K562 (cell line): ENCODE measurements at places on chromosomes 11 and 22. TPM values are rescaled to one million over a fixed set of nuclear protein-coding genes. Genes with fewer than 3 reads are reported as not detected.

- H3K4me3 ChIP-seq, result no peak overlapping the region
- no peaks in the 10 kb centered on the region for H3K4me1 ChIP-seq
- no peak overlapping the region for H3K27ac ChIP-seq
- no peaks in the 10 kb centered on the region for H3K27me3 ChIP-seq
Observed at GRCh38 chr11:28026634-28027290, 81.2 kb downstream of the KIF18A start.

DNA sequence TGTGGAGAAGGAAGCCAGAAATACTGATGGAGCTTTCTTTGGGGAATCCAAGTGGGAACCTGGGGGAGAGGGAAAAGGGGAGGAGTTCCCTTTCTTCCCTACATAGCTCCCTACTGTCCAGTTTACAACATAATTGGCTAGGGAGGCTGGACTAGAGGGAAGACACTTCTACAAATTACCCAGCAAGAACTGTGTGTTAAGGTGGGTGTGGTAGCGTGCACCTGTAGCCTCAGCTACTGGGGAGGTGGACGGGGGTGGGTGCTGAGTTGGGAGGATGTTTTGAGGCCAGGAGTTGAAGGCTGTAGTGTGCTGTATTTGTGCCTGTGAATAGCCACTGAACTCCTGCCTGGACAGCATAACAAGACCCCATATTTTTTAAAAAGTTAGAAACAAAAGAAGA is 74.0 kb downstream of the NAV2 start:
- no peak overlapping the region for H3K4me3 ChIP-seq
- no peak for DNase-seq
- H3K4me1 ChIP-seq, result no peaks in the 10 kb centered on the region

GRCh38 chr11:17179970-17180369 is 27.8 kb downstream of the PIK3C2A start:
- no peaks in the 10 kb centered on the region; the same call in 1 of the 3 replicates for H3K36me3 ChIP-seq
- DNase-seq, result no peak
- H3K4me1 ChIP-seq, result no peaks in the 10 kb centered on the region; the same call in 1 of the 2 replicates
- no peaks in the 10 kb centered on the region for H3K27me3 ChIP-seq
- no peak overlapping the region for H3K27ac ChIP-seq
- no peak overlapping the region for H3K4me3 ChIP-seq

GRCh38 chr11:120517390-120517761 is 5.8 kb downstream of the GRIK4 start:
- no peak overlapping the region for H3K4me3 ChIP-seq
- H3K27me3 ChIP-seq, result peaks cover 44% of the 10 kb centered on the region; the same call in 2 of the 3 replicates
- no peak for DNase-seq

- no peak overlapping the region for H3K4me3 ChIP-seq
- no peak for DNase-seq
- no peak overlapping the region for H3K27ac ChIP-seq
- peaks cover 12% of the 10 kb centered on the region; the same call in 2 of the 3 replicates for H3K36me3 ChIP-seq
- H3K27me3 ChIP-seq, result no peaks in the 10 kb centered on the region
Observed at GRCh38 chr11:87063982-87064381, 26.2 kb downstream of the TMEM135 start.

- no peak overlapping the region for H3K27ac ChIP-seq
- H3K36me3 ChIP-seq, result no peaks in the 10 kb centered on the region
- H3K27me3 ChIP-seq, result no peaks in the 10 kb centered on the region
Observed at GRCh38 chr11:83816572-83817187, 530.5 kb upstream of the CCDC90B start.

DNA sequence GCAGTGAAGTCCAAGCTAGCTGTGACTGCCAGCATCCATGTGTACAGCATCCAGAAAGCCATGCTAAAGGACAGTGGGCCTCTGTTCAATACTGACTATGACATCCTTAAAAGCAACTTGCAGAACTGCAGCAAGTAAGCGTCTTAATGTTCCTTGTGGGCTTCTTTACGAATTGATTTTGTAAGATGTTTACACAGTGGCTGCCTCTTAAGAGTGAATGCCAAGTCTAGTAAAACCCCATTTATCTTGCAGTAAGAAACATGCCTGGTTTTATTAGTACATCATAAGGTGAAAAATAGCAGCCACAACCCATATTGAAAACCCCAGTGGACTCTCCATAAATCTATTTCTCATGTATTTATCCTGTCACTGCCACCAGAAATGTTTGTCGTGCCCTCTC is 20.5 kb downstream of the POLD3 start:
- DNase-seq, result no peak
- no peak overlapping the region for H3K27ac ChIP-seq
- no peak overlapping the region for H3K4me3 ChIP-seq
- peaks cover 2% of the 10 kb centered on the region; the same call in 1 of the 3 replicates for H3K4me1 ChIP-seq

- no peaks in the 10 kb centered on the region for H3K36me3 ChIP-seq
Observed at GRCh38 chr11:77090046-77090372, 12.6 kb upstream of the OMP start.

DNA sequence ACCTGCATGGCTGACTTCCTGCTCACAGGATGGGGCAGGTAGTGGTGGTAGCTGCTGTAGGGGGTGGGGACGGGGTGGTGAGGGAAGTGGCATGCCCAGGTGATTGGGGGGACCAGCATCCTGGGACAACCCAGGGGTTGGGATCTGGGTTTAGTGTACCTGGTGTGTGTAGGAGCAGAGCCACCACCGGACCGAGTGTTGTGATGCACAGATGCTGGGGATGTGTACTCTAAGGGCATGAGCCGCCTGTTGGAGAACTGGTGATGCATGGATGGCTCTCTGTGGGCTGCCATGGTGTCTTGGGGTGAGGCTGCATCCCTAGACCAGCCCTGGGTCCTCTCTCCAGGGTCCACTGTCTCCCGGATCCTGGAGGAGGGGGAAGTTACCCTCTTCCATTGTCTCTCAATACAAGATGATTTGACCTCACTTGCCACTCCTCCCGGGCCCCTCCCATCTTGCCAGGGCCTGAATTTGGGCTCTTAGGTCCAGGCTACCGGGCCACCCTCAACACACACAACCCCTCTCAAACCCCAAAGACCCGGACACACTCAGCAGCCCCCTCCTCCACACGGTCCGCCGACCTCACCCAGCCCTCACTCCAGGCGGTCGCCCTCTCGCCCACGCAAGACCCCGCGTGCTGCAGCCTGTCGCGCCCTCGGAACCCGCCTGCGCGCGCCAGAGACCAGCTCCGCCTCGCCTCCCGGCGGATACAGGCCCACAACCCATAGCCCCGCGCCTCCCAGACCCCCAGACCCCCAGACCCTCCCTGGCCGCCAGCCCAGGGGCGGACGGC is 619 bp downstream of the LRRC75B start:
- no peak overlapping the region for H3K27ac ChIP-seq
- H3K4me1 ChIP-seq, result no peaks in the 10 kb centered on the region
- no peak for DNase-seq
- no peaks in the 10 kb centered on the region for H3K27me3 ChIP-seq
- no peaks in the 10 kb centered on the region for H3K36me3 ChIP-seq
- H3K4me3 ChIP-seq, result peak overlapping the region; percentile 44

DNA sequence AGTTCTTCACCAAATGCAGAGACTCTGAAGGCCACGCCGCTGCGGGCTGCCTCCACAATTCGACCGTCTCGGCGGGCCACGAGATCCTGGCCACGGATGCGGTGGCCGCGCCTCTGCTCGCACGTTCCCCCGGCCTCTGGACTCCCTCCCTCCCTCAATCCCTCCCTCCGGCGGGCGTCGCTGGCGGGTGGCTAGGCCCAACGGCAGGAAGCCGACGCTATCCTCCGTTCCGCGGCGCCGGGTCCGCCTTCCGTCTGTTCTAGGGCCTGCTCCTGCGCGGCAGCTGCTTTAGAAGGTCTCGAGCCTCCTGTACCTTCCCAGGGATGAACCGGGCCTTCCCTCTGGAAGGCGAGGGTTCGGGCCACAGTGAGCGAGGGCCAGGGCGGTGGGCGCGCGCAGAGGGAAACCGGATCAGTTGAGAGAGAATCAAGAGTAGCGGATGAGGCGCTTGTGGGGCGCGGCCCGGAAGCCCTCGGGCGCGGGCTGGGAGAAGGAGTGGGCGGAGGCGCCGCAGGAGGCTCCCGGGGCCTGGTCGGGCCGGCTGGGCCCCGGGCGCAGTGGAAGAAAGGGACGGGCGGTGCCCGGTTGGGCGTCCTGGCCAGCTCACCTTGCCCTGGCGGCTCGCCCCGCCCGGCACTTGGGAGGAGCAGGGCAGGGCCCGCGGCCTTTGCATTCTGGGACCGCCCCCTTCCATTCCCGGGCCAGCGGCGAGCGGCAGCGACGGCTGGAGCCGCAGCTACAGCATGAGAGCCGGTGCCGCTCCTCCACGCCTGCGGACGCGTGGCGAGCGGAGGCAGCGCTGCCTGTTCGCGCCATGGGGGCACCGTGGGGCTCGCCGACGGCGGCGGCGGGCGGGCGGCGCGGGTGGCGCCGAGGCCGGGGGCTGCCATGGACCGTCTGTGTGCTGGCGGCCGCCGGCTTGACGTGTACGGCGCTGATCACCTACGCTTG is at the start of gene FUT4:
Gene FUT4, plus strand, starts transcription at position 227 of the 951 bp plus-strand sequence. Its CDS starts 213 bp downstream, at position 440.
- peaks cover 19% of the 10 kb centered on the region; the same call in 2 of the 3 replicates for H3K4me1 ChIP-seq
- peak; percentile 86 for DNase-seq
- peak within 1 kb of the TSS; percentile 71 for H3K4me3 ChIP-seq
- peaks cover 13% of the 10 kb centered on the region; the same call in 2 of the 3 replicates for H3K36me3 ChIP-seq
- no peaks in the 10 kb centered on the region for H3K27me3 ChIP-seq

GRCh38 chr11:119797736-119798135 is 68.7 kb upstream of the NECTIN1 start:
- DNase-seq, result no peak
- no peaks in the 10 kb centered on the region for H3K4me1 ChIP-seq
- H3K27me3 ChIP-seq, result peaks cover 54% of the 10 kb centered on the region
- no peak overlapping the region for H3K4me3 ChIP-seq

GRCh38 chr22:47618180-47619010 is 855.9 kb downstream of the TBC1D22A start:
- no peaks in the 10 kb centered on the region for H3K36me3 ChIP-seq
- no peak for DNase-seq
- H3K27ac ChIP-seq, result no peak overlapping the region
- H3K4me1 ChIP-seq, result peaks cover 4% of the 10 kb centered on the region; the same call in 1 of the 2 replicates
- no peak overlapping the region for H3K4me3 ChIP-seq
- peaks cover 13% of the 10 kb centered on the region; the same call in 2 of the 3 replicates for H3K27me3 ChIP-seq

DNA sequence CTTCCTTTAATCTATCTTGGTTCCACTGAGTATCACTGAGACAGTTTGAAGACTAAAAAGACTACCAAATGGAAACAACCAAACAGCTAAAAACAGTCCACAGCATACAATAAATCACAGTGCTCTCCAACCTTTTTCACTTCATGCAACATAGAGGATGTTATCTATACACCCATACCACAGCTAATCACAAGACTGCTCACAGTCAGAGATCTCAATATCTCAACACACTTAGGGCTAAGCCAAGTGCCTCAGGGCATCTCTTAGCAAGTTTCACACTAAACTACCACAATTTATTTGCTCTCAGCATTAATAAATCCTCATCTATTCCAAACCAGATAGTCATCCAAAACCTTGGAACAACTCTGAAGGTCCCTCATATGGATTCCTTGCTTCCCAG is 129.4 kb downstream of the SBF2 start:
- no peak overlapping the region for H3K4me3 ChIP-seq
- H3K36me3 ChIP-seq, result no peaks in the 10 kb centered on the region
- H3K27me3 ChIP-seq, result no peaks in the 10 kb centered on the region
- DNase-seq, result no peak
- H3K27ac ChIP-seq, result no peak overlapping the region

DNA sequence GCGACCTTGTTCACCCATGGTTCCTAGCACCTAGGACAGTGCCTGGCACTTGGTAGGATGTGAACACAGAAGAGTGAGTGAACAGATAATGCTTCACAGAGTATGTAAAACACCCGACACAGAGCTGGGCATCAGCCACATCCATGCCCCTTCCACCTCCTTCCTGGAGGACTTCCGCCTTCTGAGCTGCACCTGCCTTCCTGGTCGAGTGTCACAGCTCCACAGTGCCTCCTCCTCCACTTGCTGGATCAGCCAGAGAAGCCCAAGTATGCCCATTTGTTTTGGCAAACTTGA is 20.1 kb downstream of the PRDM11 start:
- no peaks in the 10 kb centered on the region for H3K36me3 ChIP-seq
- H3K4me1 ChIP-seq, result no peaks in the 10 kb centered on the region
- no peak overlapping the region for H3K4me3 ChIP-seq
- H3K27me3 ChIP-seq, result no peaks in the 10 kb centered on the region; the same call in 2 of the 3 replicates
- no peak overlapping the region for H3K27ac ChIP-seq
- DNase-seq, result no peak

GRCh38 chr11:74769055-74769707 is 20.5 kb downstream of the RNF169 start:
- H3K4me3 ChIP-seq, result no peak overlapping the region
- H3K27ac ChIP-seq, result no peak overlapping the region
- H3K27me3 ChIP-seq, result no peaks in the 10 kb centered on the region
- DNase-seq, result no peak

- DNase-seq, result no peak
- H3K27ac ChIP-seq, result no peak overlapping the region
- no peaks in the 10 kb centered on the region for H3K36me3 ChIP-seq
- no peaks in the 10 kb centered on the region for H3K4me1 ChIP-seq
Observed at GRCh38 chr11:120391292-120391691, 55.1 kb downstream of the ARHGEF12 start.

- H3K27me3 ChIP-seq, result no peaks in the 10 kb centered on the region
- H3K36me3 ChIP-seq, result no peaks in the 10 kb centered on the region
- no peak for DNase-seq
Observed at GRCh38 chr11:102990145-102990544, 34.6 kb upstream of the MMP13 start.

DNA sequence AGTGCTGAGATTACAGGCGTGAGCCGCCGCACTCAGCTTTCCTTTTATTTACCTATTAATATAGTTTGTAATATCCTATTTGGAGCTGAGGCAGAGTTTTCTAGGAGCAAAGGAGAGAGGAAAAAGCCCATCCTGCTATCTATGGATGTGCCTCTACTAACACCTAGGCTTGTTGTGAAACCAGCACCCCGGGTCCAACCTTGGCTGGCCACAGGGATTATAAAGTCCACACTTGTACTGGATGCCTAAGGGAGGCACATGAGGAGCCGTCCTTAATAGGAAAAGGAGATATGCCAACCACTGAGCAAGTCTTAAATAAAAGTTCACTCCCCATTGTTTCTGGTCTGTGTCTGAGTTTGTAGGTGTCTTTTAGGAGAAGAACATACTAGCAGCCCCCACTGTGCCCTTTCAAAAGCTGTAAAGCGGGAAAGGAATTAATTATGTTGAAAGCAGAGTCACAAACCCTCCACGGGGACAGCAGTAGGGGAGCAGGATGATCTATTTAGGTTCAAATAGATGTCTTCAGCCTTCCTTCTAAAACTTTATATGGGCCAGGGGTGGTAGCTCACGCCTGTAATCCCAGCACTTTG is 29.3 kb downstream of the RRP7A start:
- peaks cover 3% of the 10 kb centered on the region; the same call in 1 of the 2 replicates for H3K4me1 ChIP-seq
- H3K36me3 ChIP-seq, result no peaks in the 10 kb centered on the region
- no peak for DNase-seq
- H3K4me3 ChIP-seq, result no peak overlapping the region

The KCTD17 gene
- polyA plus RNA-seq, result 0.70 and 0.90 TPM in 2 replicates

The BARX2 gene
- polyA plus RNA-seq, result not detected in 2 replicates

The EHF gene
- polyA plus RNA-seq, result 0.04 TPM in 1 of 2 replicates, not detected in the other

The POU2AF2 gene
- not detected in 2 replicates for polyA plus RNA-seq

The SSRP1 gene
- polyA plus RNA-seq, result 224 and 238 TPM in 2 replicates

The GRAMD1B gene
- polyA plus RNA-seq, result not detected in 2 replicates

The TIMP3 gene
- 0.07 and 0.20 TPM in 2 replicates for polyA plus RNA-seq

The CCDC81 gene
- polyA plus RNA-seq, result 0.23 and 0.90 TPM in 2 replicates

The OR5I1 gene
- polyA plus RNA-seq, result not detected in 2 replicates

The OR8B12 gene
- not detected in 2 replicates for polyA plus RNA-seq

The ACTN3 gene
- polyA plus RNA-seq, result not detected in 2 replicates

The PLEKHB1 gene
- 0.49 TPM in 1 of 2 replicates, not detected in the other for polyA plus RNA-seq

The SPON1 gene
- polyA plus RNA-seq, result not detected in 2 replicates

The MMP8 gene
- polyA plus RNA-seq, result not detected in 2 replicates

The RAB36 gene
- polyA plus RNA-seq, result 0.08 TPM in 1 of 2 replicates, not detected in the other
